ENCODE measurements at places on chromosomes 1 and 21.

DNA sequence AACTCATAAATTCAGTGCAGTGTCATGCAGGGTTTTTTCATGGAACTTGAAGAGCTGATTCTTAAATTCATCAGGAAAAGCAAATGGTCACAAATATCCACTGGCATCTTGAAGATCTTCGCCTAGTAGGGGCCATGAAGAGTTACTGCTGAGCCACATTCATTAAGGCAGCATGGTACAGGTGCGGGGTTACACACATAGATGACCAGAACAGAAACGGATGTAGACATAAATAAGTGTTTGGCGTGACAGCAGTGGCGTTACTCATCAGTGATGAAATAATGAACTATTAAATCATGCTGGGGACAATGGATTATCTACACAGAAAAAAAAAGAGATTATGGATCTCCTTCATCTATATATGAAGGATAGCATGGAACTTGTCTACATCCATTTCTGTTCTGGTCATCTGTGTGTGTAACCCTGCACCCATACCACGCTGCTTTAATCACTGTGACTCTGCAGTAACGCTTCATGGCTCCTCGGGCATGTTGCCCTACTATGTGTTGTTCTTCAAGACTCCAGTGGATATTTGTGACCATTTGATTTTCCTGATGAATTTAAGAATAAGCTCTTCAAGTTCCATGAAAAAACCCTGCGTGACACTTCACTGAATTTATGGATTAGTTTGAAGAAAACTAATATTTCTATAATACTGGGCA lies 161.3 kb downstream of the GALNT2 start:
- no peak for DNase-seq

- DNase-seq: no peak
Measured at GRCh38 chr1:179968284-179968993, 13.8 kb downstream of the CEP350 start.

GRCh38 chr1:227351443-227351842 lies 33.2 kb upstream of the CDC42BPA start:
- DNase-seq: no peak

DNA sequence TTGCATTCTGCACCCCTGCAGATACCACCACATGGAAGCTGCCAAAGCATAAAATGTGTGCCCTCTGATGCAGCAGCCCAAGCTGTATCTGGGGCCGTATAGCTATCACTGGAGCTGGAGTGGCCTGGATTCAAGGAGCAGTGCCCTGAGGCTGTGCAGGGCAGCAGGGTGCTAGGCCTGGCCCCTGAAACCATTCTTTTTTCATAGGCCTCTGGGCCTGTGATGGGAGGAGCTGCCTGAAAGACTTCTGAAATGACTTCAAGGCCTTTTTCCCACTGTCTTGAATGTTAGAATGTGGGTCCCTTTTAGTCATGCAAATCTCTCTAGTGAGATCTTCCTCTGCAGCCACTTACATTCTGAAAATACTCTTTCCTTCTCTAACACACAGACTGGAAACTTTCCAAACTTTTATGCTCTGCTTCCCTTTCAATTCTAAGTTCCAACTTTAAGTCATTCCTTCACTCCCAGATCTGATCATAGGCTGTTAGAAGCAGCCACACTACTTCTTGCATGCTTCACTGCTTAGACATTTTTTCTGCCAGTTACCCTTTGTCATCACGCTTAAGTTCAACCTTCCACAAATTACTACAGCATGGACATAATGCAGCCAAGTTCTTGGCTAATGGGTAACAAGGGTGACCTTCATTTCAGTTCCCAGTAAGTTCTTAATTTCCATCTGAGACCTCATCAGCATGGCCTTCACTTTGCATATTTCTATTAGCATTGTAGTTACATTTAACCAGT lies 42.4 kb downstream of the DRAM2 start:
- DNase-seq: no peak

- no peak for DNase-seq
Measured at GRCh38 chr1:16015960-16016901, 1.6 kb downstream of the HSPB7 start.

- no peak for DNase-seq
Measured at GRCh38 chr1:205338011-205338410, 16.5 kb upstream of the NUAK2 start.

- no peak for DNase-seq
Measured at GRCh38 chr1:231497629-231498152, 30.8 kb upstream of the TSNAX start.

- no peak for DNase-seq
Measured at GRCh38 chr1:215669806-215670491, 102.8 kb downstream of the KCTD3 start.

- no peak for DNase-seq
Measured at GRCh38 chr21:31482460-31482859, 138.4 kb upstream of the TIAM1 start.

DNA sequence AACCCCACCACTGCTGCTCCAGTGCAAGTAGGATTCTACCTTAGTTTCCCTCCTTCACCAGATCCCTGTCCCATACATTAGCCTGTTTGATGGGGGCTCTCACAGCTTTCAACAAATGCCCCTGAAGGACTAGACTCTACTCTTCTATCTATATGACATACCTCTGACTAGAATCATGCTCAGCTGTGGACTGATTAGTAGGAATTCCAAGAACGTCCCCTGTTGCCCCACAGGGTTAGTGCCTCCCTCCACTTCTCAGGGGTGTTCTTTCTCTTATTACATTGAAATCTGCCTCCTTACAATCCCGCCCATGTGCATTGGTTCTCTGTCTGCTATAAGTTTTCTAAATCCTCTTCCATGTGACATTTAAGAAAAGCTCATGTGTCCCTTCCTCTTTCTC lies 375.9 kb upstream of the DUSP10 start:
- DNase-seq: no peak

GRCh38 chr1:25875856-25876692 lies 566 bp upstream of the PAQR7 start:
- DNase-seq: no peak

GRCh38 chr1:213136190-213136917 lies 85.3 kb downstream of the RPS6KC1 start:
- peak; percentile 65 for DNase-seq

DNA sequence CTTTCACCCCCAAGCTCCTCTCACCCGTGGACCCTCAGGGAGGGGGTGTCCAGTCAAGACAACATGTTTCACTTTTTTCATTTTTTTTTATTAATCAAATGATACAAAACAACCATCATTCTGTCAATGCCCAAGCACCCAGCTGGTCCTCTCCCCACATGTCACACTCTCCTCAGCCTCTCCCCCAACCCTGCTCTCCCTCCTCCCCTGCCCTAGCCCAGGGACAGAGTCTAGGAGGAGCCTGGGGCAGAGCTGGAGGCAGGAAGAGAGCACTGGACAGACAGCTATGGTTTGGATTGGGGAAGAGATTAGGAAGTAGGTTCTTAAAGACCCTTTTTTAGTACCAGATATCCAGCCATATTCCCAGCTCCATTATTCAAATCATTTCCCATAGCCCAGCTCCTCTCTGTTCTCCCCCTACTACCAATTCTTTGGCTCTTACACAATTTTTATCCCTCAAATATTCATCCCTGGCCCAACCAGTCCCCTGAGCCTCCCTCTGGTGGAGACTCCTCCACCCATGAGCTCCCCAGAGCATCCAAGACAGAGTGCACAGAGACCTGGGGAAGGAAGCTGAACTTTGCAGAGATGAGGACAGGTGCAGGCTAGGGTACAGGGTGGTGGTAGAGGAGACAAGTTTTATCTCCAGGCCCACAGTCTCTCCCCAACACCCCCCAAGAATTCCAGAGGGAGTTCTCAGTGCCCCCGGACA lies 1.4 kb upstream of the S100A16 start:
- no peak for DNase-seq

DNA sequence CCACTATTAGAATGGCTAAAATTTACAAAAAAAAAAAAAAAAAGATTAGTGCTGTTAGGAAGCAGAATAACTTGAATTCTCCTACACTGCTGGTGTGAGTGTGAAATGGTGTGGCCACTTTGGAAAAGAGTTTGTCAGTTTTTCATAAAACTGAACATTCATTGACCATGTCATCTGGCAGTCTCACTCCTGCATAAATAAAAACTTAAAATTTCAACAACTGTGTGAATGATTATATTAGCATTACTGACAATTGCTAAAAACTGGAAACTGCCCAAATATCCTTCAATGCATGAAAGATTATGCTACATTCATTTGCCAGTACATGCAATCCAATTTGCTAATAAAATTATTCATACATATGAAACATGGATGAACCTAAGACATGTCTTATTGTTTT lies 570.9 kb downstream of the NEGR1 start:
- DNase-seq: no peak

- no peak for DNase-seq
Measured at GRCh38 chr1:94862718-94863117, 42.6 kb downstream of the SLC44A3 start.
